ENCODE measurements at places on chromosomes 11 and 22. TPM values are rescaled to one million over a fixed set of nuclear protein-coding genes. Genes with fewer than 3 reads are reported as not detected.
A peak's percentile ranks its signal among the peaks of the same experiment; 100 is the strongest.

DNA sequence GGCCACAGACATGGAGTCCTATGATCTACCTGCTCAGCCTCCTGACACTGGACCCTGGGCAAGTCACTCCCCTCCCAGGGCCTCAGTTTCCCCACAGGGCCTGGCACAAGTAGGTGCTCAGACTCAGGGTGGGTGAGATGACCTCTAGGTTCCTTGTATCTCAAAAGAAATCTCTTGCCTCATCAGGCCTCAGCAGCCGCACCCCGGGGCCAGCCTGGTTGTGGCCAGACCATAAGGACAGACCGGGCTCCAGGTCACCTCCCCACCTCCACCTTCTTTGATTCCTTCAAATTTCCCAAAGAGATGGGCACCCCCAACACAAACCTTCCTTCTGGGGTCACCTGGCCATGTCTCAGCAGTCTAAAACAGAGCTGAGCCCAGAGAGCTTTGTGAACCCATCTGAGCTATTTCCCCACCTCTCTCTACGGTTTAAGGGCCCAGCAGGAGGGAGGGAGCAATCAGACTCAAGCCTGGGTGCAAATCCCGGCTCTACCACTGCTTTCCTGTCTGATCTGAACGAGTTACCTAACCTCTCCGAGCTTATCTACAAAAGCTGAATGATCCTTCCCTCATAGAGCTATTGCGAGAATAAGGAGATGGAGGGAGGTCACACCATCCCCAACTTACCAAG, 2.5 kb upstream of the APOL4 start:
- no peak for DNase-seq
- H3K27me3 ChIP-seq = peaks cover 37% of the 10 kb centered on the region
- H3K4me1 ChIP-seq = no peaks in the 10 kb centered on the region
- no peak overlapping the region for H3K27ac ChIP-seq
- H3K36me3 ChIP-seq = peaks cover 1% of the 10 kb centered on the region

DNA sequence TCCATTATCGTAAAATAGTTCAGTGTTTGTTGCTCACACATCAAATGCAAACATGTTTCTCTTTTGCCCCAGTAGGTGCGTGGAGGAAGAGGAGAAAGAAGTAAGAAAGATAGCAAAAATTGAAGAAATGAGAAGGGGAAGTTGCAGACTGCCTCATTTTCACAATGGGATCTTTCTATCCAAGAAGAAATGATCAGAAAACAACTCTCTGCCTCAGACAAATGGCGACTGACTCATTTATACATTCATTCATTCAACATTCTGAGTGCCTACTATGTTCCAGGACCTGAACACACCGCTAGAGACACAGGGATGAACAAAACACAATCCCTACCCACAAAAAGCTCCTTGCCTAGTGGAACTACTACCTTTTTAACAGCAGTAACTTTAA, 367 bp downstream of the HPS5 start:
- peaks cover 48% of the 10 kb centered on the region for H3K36me3 ChIP-seq

DNA sequence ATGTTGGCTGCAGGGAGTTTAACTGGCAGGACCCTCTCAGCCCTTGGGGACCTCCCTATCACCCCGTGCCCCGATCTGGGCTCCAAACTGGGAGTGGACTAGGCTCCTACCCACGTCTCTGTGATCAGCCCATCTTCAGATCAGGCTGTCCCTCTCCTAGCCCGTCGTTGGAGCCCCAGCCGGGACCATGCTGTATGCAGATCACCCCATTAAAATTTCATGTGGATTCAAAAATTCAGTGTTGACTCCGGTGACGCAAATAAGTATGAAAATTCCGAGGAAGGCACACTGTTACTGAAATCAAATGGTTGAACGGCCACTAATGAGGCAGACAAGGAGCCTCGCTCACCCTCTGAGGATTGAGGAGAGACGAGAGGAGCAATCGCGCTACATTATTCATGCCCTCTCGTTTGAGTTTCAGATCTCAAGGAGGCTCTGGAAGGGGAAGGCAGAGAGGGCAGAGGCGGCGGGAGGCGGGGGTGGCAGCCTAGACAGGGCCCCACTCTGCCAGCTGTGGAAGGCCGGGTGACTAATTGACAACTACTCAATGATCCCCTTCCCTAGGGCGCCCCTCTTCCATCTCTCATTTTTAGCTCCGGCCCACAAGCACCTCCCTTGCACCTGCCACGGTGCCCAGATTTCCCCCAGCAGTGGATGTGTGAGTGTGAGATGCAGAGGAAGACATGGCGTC, 255.4 kb downstream of the MIAT start:
- DNase-seq = no peak
- no peak overlapping the region for H3K4me3 ChIP-seq
- H3K36me3 ChIP-seq = no peaks in the 10 kb centered on the region

- H3K4me3 ChIP-seq = no peak overlapping the region
- no peak overlapping the region for H3K27ac ChIP-seq
- peaks cover 24% of the 10 kb centered on the region for H3K27me3 ChIP-seq
- H3K4me1 ChIP-seq = peaks cover 4% of the 10 kb centered on the region
- no peaks in the 10 kb centered on the region for H3K36me3 ChIP-seq
These were observed 11.9 kb downstream of the LMO1 start for GRCh38 chr11:8251616-8252295.

IFITM5 gene
- not detected for total RNA-seq

DNA sequence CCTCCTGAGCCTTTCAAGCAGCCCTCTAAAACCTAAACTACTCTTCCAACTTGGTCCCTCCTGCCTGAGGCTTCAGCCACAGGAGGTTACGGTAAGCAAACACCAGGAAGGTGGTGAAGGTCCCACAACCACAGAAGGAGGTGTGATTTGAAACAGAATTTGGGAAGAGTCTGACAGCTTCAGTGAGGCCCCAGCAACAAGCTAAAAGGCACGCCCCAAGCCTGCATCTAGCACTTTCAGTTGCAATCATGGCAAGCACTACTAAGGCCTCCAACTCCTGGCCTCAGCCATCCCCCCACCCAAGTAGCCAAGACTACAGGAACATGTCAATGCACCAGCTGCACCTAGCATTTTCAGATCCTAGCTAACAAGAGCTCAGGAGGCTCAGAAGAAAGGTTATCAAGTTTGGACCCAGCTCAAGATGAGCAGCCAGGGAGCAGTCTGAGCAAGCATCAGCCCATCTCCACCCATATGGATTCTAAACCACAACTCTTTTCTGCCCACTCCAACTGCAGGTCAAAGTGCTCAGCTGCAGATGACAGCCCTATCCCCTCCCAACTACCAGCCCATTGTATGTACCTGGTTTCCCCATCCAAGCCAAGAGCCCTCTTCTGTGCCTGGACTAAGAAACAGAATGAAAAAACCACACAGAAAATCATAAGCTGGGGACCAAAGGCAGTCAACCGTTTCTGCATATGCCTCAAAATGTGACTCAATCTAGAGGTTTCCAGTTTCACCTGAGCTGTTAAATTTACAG, 10.4 kb upstream of the AHNAK start:
- peak overlapping the region; percentile 98 for H3K27ac ChIP-seq
- peaks cover 8% of the 10 kb centered on the region for H3K27me3 ChIP-seq
- DNase-seq = no peak
- peaks cover 25% of the 10 kb centered on the region for H3K36me3 ChIP-seq
- peaks cover 86% of the 10 kb centered on the region for H3K4me1 ChIP-seq

DNA sequence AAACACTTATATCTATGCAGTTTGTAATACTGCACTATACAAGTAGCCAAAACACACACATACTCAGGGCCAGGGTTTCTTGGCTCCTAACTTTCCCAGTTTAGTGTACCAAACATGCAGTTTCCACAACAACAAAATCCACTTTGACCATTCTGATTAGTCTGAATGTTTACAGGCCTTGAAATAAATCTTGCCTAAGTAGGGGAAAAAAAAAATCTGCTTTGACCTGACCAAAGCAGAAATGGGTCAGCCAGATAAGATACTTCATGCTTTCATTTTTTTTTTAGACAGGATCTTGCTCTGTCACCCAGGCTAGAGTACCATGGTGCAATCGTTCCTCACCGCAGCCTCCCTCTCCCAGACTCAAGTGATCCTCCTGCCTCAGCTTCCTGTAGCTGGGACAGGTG, 10.1 kb downstream of the PRR14L start:
- peaks cover 36% of the 10 kb centered on the region for H3K4me1 ChIP-seq
- no peak overlapping the region for H3K4me3 ChIP-seq
- peaks cover 28% of the 10 kb centered on the region for H3K36me3 ChIP-seq
- DNase-seq = no peak

GRCh38 chr11:96154802-96155520, 188.0 kb downstream of the MAML2 start:
- H3K36me3 ChIP-seq = peaks cover 7% of the 10 kb centered on the region
- H3K27ac ChIP-seq = peak overlapping the region; percentile 99
- H3K4me1 ChIP-seq = peaks cover 57% of the 10 kb centered on the region
- no peaks in the 10 kb centered on the region for H3K27me3 ChIP-seq
- DNase-seq = peak; percentile 57

GRCh38 chr22:24285245-24285644, 14.6 kb downstream of the SPECC1L start:
- peaks cover 78% of the 10 kb centered on the region for H3K4me1 ChIP-seq
- DNase-seq = peak; percentile 41
- H3K27me3 ChIP-seq = no peaks in the 10 kb centered on the region

FOLR2 gene
- total RNA-seq = not detected

DNA sequence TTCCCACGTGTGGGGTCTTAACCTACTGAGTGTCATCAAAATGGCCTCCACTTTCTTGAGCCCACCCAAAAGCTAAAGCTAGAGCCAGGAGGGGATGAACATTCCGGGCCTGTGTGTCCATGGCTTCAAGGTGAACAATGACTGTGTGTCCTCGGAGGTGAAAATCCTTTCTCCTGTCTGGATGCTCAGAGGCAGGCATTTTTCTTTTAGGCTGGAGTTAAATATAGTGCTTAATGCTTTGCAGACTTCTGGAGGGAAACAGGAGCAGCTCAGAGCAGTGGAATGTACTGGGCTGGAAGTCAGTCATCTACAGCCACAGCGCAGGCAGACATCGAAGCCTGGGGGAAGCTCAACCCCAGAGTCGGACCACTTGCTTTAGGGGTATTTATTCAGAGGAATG, 68.6 kb upstream of the TMEM45B start:
- H3K4me1 ChIP-seq = no peaks in the 10 kb centered on the region
- no peak overlapping the region for H3K27ac ChIP-seq
- no peak overlapping the region for H3K4me3 ChIP-seq
- peaks cover 44% of the 10 kb centered on the region for H3K27me3 ChIP-seq

- peaks cover 25% of the 10 kb centered on the region for H3K4me1 ChIP-seq
These were observed 7.2 kb downstream of the PIM3 start for GRCh38 chr22:49967706-49968208.

DNA sequence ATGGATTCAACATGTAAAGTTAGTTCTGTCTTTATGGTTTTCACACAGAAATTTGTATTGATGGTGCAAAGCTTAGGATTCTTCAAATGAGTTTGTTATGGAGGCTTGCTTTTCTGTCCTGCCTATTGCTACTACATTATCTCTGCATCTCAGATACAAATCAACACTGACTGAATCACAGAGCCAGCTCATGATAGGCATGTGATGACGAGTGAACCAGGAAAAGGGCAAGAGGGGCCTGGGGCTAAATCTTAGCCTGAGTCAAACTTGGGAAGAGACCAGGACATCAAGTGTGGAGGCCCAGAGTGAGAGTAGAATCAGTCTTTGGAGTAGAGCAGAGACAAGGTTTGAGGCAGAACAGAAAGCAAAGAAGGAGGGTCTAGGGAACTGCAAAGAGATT, 107.1 kb upstream of the CD44 start:
- peak; percentile 94 for DNase-seq
- H3K36me3 ChIP-seq = peaks cover 14% of the 10 kb centered on the region
- H3K4me3 ChIP-seq = peak overlapping the region; percentile 60
- H3K27ac ChIP-seq = peak overlapping the region; percentile 94
- peaks cover 83% of the 10 kb centered on the region for H3K4me1 ChIP-seq
- peaks cover 6% of the 10 kb centered on the region for H3K27me3 ChIP-seq

- no peaks in the 10 kb centered on the region for H3K27me3 ChIP-seq
- no peak overlapping the region for H3K27ac ChIP-seq
- no peaks in the 10 kb centered on the region for H3K4me1 ChIP-seq
- no peak for DNase-seq
- H3K4me3 ChIP-seq = no peak overlapping the region
- peaks cover 5% of the 10 kb centered on the region for H3K36me3 ChIP-seq
These were observed 30.9 kb downstream of the MTMR2 start for GRCh38 chr11:95892892-95893570.

GRCh38 chr11:118227865-118228785, 3.3 kb upstream of the JAML start:
- no peak for DNase-seq
- H3K4me1 ChIP-seq = peaks cover 5% of the 10 kb centered on the region
- no peak overlapping the region for H3K4me3 ChIP-seq
- H3K27me3 ChIP-seq = peaks cover 16% of the 10 kb centered on the region

DNA sequence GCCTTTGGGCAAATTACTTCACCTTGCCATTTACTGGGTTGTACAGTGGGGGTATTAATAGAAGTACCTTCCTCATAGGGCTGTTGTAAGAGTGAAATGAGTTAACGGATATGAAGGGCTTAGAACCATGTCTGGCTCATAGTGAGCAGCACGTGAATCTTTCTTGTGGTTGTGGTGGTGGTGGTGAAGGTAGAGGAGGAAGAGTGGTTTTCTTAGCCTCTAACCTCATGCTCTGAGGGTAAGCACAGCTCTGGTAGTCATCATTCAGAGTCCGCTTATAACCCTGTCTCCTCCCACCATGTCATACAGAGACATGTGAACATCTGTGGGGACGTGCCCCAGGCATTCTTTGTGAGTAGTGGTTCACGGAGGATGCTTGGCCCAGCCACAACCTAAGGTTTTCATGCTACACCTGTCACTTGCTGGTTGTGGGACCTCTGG, 43.6 kb downstream of the TEAD1 start:
- H3K27ac ChIP-seq = no peak overlapping the region
- H3K36me3 ChIP-seq = peaks cover 14% of the 10 kb centered on the region

DNA sequence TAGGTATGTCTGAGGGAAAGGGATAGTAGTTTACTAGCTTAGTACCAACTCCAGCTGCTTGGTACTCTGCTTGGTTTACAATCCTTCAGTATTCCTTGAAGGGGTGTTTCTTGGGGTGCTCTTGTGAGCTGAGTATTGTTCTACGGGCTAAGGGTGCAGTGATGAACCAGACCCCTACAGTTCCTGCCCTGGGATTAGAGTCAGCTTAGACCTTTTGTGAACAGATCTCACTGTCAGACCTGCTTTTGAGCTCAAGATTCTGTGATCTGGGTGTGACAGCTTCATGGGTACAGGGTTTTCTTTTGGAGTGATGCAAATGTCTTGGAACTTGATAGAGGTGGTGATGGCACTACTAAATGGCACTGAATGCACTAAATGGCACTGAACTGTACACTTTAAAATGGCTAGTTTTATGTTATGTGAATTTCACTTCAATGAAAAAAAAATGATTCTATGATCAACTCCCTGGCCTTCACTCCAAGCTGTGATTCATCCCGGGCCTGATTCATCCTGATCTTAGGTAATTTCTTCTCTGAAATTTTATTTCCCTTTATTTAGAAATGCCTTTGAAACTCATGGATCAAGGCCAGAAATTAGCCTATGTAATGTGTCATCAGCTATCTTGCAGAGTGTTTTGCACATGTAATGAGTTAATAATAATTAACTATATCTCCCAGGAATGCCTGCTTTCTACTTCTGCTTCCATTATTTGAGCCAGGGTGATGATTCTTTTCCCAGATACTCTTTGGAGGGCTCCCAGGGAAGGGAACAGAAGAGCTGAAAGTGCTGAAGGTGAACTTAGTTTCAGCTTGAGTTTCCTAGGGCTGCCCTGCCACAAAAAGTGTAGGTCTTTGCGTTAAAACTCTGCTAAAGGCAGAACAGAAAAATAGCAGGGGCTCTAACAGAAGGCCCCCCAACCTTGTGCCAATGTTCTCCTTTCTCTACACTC, 87.9 kb downstream of the NCAM1 start:
- H3K36me3 ChIP-seq = no peaks in the 10 kb centered on the region
- H3K27me3 ChIP-seq = no peaks in the 10 kb centered on the region
- DNase-seq = no peak

- H3K4me1 ChIP-seq = no peaks in the 10 kb centered on the region
- H3K27ac ChIP-seq = no peak overlapping the region
- no peak for DNase-seq
- H3K36me3 ChIP-seq = no peaks in the 10 kb centered on the region
- peaks cover 2% of the 10 kb centered on the region for H3K27me3 ChIP-seq
- no peak overlapping the region for H3K4me3 ChIP-seq
These were observed 71.8 kb upstream of the PARVG start for GRCh38 chr22:44108806-44109385.

PAAF1 gene
- total RNA-seq = 22.3 TPM

Measured in HFFc6 (cell line).